ENCODE measurements at places on chromosomes 5 and 9.

GRCh38 chr9:35909274-35909673, at the start of gene SPAAR:
SPAAR (plus strand) TSS chr9:35909490; CDS start chr9:35910464, 974 bp downstream.
- DNase-seq = no peak

- DNase-seq = no peak
Observed at GRCh38 chr5:43207601-43208000, 15.6 kb downstream of the NIM1K start.

DNA sequence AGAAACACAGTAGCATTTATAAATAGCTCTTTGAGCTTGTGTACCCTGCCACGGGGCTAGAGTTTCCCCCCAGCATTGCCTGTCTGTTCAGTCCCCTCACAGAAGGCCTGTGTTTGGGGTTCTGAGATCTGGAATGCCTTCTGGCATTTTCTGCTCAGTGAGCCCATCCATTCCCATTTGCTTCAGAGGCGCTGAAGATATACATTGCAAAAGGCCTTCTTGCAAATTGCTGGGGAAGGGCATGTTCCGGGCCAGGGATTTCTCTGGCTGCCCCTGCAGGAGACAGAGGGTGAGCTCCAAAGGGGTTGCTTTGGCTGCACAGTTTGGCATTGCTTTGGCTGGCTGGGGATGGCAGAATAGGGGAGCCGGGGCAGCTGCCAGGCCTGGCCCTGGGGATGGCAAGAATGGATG, 308.4 kb downstream of the MSX2 start:
- DNase-seq = no peak

- DNase-seq = no peak
Observed at GRCh38 chr9:114449236-114449635, 56.0 kb downstream of the WHRN start.

DNA sequence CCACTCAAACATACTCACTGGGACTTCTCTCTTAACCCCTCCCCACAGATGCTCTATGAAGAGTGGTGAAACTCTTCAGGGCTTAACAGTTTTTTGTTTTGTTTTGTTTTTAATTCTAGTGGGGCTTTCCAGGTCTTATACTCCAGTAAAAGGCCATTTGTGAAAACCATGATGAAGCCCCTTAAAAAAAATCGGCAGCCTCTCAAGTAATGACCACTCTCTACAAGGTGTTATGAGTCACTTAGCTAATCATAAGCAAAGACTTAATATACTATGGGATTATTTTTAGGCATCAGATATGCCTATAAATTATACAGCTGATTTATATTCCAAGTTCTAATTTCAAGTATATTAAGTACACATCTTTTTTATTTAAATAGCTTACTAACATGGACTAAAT, 607.9 kb downstream of the RAB3C start:
- DNase-seq = no peak

DNA sequence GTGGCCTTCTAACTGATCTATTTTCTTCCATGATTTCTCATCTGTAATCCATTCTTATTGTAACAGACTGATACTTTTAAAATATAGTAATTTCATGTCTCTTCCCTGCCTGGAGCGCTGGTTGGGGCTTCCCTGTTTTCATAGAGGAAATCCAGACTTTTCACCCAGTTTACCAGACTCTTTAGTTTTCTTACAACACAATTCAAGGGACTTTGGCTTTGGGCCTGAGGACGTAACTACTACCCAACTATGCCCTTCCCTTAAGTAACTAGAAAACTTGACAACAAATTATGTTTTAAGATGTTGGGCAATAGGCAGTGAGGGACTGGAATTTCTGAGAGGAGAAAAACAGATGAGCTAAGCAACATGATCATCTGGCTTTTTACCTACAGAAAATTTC, 289.6 kb downstream of the FGF10 start:
- no peak for DNase-seq

DNA sequence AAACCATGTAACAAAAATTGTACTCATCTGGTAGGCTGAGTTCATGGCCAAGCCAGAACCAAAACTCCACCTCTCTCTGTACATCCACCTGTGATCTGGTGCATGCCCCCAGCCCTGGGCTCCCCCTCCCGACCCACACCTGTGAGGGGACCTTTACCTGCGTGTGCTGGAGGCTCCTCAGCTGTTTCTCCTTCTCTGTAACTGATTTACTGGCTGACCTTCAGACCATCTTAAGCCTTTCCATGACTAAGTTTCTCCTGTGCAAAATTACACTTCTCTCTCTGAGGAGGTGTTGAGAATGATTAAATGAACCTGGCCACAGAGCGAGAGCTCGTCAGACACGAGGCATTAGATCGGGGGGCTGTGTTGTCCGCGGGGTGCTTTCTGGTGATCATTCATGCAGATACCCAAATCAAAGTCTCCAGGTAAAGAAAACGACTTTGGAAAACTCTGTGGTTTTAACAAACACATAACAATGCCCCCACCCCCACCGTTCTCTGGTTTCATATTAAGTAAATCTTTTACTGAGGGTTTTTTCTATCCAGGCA, 136.4 kb downstream of the SEMA5A start:
- no peak for DNase-seq
